ENCODE measurements at places on chromosomes 2 and 18.

DNA sequence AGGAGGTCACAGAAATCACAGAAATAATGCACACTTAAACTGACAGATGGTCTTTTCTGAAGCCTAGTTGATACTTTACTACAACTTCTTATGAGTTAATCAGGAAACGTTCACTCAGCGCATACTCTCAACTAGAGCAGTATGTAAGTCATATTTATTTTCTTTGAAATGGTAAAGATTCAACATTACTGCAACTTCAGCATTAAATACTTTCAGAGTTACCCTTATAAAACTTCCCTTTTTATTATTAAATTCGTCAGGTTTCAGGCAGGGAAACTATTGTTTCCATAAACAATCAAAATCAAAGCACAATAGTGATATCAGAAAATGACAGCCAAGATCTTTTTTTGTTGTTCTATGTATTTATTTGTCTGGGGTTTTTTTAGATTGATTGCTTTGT is 222.6 kb upstream of the RND3 start:
- DNase-seq = no peak

DNA sequence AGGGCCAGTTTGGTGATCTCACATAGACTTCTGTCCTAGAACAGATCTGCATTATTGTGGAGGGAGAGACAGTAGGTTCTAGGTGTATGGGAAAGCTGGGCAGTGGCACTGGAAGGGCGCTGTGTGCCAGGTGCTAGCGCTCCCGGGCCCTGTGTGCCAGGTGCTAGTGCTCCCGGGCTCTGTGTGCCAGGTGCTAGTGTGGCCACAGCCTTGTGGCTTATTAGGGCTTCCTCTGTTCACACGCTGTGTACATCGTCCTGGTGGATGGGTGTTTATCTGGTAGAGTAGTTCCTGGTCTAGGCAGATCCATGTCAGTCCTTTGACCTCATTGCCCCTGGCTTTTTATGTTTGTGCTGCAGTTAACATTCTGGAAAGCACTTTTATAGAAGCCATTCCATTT is 263.4 kb downstream of the AGAP1 start:
- no peak for DNase-seq

GRCh38 chr2:174106736-174107135 is 141.6 kb upstream of the SP3 start:
- DNase-seq = no peak

GRCh38 chr2:121907928-121908327 is 152.5 kb downstream of the TSN start:
- no peak for DNase-seq

- DNase-seq = no peak
Measured at GRCh38 chr2:223306371-223306770, 254.4 kb downstream of the KCNE4 start.

GRCh38 chr18:32899819-32900218 is 127.0 kb upstream of the KLHL14 start:
- no peak for DNase-seq

- DNase-seq = no peak
Measured at GRCh38 chr2:119536707-119537106, 7.5 kb upstream of the CFAP221 start.

DNA sequence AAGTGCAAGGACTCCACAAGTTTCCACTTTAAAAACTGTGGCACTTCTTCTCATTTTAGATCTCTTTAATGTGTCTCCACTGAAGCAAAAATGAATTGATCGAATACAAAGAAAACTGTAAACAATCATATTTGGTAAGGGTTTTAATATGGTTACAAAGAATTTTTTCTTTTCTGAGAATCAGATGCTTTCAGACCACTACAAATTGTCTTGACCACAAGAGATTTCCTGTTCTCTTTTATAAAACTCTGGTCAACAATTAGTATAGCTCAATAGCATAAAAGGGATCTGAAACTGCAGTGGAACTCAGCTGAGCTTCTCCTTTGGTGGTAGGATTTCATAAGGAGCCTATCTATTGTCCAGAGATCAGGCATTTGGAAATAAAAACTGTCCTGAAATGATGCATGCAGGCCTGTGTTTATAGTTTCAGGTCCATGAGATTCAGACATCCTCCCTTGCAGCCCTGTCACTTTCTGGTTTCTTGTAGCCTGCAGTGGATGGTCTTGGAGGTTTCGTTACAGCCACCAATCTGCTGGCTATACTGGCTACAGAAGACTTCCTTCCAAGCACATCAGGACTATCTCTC is 120.0 kb downstream of the DOCK10 start:
- DNase-seq = no peak

All from activated T-cell treated with anti-CD3 and anti-CD28 coated beads for 24 hours (primary cell).